Left lung (tissue), 14 donors: ENCODE measurements at places on chromosomes 2 and 18. TPM values are rescaled to one million over a fixed set of nuclear protein-coding genes. Genes with fewer than 3 reads are reported as not detected.
A peak's percentile ranks its signal among the peaks of the same experiment; 100 is the strongest.

GRCh38 chr2:16745466-16745865, 79.8 kb upstream of the CYRIA start:
- no peak overlapping the region for H3K4me3 ChIP-seq
- DNase-seq: no peak
- H3K4me1 ChIP-seq: no peaks in the 10 kb centered on the region
- no peak overlapping the region for H3K27ac ChIP-seq
- H3K36me3 ChIP-seq: no peaks in the 10 kb centered on the region

DNA sequence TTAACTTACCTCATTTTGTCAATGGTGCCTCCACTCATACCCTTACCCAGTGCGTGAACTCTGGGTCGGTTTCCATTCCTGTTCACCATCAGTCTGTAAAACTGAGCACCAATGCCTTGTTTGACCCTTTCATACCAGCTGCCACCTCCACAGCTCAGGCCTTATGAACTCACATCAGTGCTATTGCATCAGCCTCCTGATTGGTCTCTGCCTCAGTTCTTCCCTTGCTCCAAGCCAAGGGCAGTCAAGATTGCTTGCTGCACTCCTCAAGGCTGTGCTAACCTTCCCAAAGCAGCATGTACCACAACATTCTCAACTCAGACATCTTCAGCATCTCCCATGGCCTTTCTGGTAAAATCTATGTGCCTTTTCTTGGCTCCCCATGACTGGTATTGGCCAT, 9.3 kb downstream of the CD28 start:
- H3K36me3 ChIP-seq: no peaks in the 10 kb centered on the region
- H3K27me3 ChIP-seq: no peaks in the 10 kb centered on the region

DNA sequence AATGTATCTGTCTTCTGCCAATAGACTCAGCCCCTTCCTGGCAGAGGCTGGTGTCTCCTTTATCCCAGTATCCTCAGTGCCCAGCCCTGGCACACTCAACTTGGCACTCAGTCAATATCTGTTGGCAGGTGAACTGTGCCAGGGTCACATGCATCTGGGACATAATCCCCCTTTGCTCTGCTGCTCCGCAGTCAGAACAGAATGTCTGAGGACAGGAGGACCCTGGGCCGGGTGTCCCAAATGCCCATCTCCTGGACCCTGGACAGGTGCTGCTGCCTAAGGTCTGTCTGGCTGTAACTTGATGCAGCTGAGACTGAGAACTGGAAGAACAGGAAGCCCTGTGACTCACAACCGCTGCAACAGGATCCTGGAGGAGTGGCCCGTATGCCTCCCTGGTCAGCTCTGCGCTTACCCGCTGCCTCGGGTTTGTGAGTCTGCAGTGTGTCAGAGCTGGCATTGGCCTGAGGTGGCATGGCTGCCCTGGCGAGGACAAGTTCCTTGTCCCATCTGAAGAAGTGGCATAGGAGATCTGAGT, 11.4 kb downstream of the HK2 start:
- H3K27me3 ChIP-seq: no peaks in the 10 kb centered on the region
- peak overlapping the region; percentile 65 for H3K27ac ChIP-seq
- H3K4me1 ChIP-seq: peaks cover 50% of the 10 kb centered on the region
- no peaks in the 10 kb centered on the region for H3K36me3 ChIP-seq
- peak; percentile 60 for DNase-seq

DNA sequence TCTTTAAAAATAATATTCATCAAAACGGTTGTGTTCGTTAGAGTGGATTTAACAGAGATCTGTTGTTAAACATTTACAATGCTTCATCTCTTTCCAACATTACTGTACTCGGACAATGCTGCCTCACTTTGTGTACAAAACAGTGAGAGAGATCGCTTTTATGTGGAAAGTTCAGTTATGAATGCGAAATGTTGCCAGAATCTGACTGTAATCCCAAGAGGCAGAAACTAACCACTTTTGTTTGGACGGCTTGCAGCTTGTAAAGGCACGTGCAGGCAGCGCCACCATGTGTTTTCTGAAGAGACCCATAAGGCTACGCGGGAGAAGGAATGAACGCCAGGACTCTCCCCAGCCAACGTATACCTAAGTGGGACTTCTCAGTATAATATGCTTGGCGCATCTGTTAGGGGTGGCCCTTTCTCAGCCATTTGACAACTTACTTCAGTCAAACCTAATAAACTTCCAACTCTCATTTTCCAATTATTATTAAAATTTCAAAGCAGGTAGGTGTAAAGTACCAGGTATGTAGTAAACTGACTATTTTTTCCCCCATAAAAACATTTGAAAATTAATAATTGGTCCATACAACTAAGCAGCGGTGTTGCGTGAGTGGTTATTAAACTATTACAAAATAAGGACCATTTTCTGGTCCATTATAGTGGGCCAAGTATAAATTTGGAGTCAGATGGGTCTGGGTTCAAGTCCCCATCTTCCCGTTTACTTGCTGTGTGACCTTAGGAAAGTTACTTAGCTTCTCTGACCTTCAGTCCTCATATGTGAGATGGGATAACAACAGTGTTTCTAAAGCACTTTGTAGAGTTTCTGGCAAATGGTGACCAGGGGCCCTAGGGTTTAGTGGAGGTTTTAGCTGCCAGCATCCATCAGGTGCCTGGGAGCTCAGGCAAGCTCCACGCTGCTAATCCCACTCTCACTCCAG, 5.6 kb upstream of the NAPG start:
- H3K27ac ChIP-seq: peak overlapping the region; percentile 15
- DNase-seq: peak; percentile 87
- no peaks in the 10 kb centered on the region for H3K36me3 ChIP-seq
- H3K4me1 ChIP-seq: peaks cover 28% of the 10 kb centered on the region
- H3K27me3 ChIP-seq: no peaks in the 10 kb centered on the region
- no peak overlapping the region for H3K4me3 ChIP-seq

The CSRNP3 gene
- total RNA-seq: 5.5 TPM

- no peaks in the 10 kb centered on the region for H3K27me3 ChIP-seq
- DNase-seq: no peak
- H3K36me3 ChIP-seq: no peaks in the 10 kb centered on the region
- H3K27ac ChIP-seq: no peak overlapping the region
Observed at GRCh38 chr18:32761231-32761630, 11.6 kb downstream of the KLHL14 start.

GRCh38 chr2:146826388-146826787, 1018.4 kb upstream of the ACVR2A start:
- H3K27ac ChIP-seq: no peak overlapping the region
- no peaks in the 10 kb centered on the region for H3K27me3 ChIP-seq
